ENCODE measurements at places on chromosomes 12 and 14.

DNA sequence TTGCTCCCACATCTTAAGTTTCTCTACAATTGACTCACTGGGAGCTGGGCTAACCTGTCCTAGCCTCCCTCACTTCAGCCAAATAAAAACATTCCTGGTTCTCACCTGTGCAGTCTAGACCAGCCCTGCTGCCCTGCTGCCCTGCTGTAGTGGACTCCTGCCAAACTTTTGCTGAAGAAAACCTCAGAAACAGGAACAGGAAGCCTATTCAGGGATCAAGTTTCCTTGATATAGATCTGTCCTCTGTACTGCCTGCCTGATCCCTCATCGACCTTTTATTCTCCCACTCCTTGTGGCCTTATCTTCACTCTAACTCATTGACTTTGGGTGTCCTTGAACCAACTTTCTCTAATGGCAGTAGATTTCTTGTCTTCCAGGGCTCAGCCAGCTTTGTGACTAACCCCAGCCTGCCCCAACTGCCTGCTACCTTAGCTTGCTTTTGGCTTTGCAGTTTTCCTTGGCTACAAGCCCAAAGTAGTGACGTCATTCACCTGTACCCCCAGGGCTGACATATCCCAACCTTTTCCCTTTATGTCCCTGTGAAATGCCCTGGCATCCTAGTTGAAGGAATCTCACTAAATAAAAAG, 234.8 kb downstream of the DUSP6 start:
- no peak for DNase-seq

DNA sequence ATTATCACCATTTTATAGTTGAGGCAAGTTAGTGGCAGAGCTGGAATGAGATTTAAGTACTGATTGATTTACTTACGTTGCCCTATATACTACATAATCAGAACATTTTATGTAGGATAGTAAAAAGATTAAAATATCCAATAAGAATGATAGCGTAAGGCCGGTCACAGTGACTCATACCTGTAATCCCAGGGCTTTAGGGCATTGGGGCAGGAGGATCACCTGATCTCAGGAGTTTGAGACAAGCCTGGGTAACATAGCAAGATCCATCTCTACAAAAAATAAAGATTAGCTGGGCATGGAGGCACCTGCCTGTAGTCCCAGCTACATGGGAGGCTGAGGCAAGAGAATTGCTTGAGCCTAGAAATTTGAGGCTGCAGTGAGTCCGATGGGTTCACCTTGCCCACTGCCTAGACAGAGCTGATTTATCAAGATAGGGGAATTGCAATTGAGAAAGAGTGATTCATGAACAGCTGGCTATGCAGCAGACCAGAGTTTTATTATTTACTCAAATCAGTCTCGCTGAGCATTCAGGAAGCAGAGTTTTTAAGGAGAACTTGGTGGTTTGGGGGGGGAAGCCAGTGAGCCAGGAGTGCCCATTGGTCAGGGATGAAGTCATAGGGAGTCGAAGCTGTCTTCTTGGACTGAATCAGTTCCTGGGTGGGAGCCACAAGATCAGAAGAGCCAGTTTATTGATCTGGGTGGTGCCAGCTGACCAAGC, 24.7 kb upstream of the SGPP1 start:
- no peak for DNase-seq

GRCh38 chr12:17949558-17950141, 140.3 kb downstream of the RERGL start:
- DNase-seq: peak; percentile 1

DNA sequence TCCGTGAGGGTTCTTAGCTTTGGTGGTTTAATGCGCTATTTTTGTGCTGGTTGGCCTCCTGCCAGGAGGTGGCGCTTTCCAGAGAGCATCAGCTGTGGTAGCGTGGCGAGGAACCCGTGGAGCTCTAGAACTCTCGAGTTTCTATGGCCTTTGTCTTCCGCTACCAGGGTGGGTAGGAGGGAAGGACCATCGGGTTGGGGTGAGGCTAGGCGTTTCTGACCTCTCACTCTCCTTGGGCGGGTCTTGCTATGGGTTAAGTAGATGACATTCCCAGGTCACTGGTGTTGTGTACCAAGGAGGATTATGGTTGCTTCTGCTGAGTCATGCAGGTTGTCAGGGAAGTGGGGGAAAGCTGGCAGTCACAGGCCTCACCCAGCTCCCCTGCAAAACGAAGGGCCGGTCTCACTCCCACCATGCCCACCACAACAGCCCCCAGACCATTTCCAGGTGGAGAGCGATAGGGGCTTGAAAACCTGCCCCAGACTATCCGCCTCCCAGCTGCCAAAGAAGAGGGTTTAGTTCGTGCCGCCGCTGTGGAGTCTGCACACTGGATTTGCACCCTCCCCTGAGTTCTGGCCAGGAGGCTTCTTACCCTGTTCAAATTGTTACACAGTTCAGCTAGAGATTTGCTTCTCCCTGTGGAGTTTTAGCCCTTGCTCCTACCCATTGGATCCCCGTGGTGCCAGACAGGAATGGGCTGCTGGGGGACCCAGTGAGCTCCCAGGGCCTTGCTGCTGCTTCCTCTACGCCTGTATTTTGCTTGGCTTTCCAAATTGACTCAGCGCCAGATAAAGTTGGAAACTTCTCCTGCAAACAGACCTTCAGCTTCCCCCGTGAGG, 21.9 kb downstream of the RNFT2 start:
- DNase-seq: no peak

DNA sequence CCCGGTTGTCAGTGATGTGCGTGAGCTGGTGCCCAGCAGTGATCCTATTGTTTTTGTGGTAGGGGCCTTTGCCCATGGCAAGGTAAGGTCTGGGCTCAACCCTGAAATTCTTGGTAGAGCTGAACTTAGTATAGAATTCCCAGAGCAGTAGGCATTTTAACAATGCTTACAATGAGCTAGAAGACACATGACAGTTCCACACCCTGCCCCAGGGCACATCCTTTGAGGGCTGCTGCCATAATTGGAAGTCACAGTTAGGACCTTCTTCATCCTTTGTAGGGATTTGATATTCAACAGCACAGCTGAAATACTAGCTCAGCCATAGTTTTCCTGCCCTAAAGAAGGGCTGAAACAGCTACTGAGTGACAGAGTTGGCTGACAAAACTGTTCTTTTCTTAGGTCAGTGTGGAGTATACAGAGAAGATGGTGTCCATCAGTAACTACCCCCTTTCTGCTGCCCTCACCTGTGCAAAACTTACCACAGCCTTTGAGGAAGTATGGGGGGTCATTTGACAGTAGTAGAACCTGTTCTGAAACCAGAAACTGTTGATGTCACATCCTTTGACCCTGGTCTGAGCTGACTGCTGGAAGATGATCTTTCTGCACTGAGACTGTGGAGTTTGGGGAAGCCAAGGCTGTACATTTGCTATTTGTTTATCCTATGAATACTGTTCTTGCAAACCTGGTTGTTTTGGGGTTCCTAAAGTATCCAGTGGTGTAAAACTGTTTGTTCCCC, 4.8 kb downstream of the EMG1 start:
- no peak for DNase-seq

All from NCI-H1436 (cell line).